Activated effector memory CD4-positive, alpha-beta T cell treated with Interleukin-2 at 50 U/mL for 16 hours (primary cell): ENCODE measurements at places on chromosomes 13 and 19.
A peak's percentile ranks its signal among the peaks of the same experiment; 100 is the strongest.

DNA sequence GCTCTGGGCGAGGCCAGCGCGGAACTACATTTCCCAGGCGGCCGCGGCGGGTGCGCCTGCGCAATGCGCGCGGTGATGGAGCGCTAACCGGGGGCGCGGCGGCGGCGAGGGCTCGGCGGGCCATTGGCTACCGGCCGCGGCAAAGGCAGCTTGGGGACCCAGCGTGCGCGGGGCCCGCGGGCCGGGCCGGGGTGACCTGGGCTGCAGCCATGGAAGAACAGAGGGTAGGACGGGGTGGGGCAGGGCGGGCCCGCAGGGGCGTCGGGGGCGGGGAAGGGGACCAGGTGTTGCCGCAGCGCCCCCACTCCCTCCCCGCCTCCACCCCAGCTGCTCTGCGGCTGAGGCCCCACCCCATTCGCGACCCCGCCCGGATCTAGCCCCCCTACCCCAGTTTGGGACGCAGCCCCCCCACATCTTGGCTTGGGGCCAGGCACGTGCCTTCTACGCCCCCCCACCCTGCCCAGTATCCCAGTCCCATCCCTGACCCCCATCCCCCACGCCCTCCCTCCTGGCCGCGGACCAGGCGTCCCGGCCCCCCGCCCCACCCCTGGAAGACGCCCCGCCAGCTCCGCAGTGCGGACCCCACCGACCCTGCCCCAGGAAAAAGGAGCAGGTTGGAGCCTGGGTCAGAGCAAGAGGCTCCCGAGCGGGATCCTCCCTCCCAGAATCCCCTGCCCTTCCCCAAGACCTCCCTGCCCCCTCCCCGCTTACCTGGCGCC lies at the start of gene FSD1:
Gene FSD1, plus strand, starts transcription at position 61 of the 719 bp plus-strand sequence. Its CDS starts 149 bp downstream, at position 210.
- peak; percentile 20 for DNase-seq

- no peak for DNase-seq
Observed at GRCh38 chr13:39410096-39410901, 192.7 kb downstream of the LHFPL6 start.

GRCh38 chr13:111539791-111540446 lies 219.5 kb downstream of the TEX29 start:
- no peak for DNase-seq

DNA sequence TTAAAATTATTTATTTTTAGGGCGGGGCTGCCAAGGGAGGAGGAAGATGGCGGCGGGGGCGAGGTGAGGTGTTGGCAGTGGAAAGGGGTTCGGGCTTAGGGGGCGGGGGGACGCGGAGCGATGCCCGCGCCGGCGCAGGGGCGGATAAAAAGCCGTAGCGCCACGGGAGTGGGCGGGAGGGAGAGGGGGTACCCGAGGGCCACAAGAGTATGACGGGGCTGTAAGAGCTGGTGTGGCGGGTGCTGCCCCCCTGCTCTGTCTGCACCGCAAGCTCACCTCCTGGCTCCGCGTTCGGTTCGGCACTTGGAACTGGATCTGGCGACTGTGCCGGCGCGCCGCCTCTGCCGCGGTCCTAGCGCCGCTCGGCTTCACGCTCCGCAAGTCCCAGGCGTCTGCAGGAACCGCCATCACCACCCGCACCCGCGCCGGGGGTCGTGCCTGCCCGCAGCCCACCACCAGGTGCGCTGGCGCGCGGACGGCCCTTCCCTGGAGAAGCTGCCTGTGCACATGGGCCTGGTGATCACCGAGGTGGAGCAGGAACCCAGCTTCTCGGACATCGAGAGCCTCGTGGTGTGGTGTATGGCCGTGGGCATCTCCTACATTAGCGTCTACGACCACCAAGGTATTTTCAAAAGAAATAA lies 265.2 kb upstream of the SGCG start:
- DNase-seq: no peak

GRCh38 chr19:29324717-29325116 lies 111.8 kb upstream of the UQCRFS1 start:
- DNase-seq: no peak

GRCh38 chr19:13981988-13982501 lies 24.1 kb downstream of the RFX1 start:
- no peak for DNase-seq

DNA sequence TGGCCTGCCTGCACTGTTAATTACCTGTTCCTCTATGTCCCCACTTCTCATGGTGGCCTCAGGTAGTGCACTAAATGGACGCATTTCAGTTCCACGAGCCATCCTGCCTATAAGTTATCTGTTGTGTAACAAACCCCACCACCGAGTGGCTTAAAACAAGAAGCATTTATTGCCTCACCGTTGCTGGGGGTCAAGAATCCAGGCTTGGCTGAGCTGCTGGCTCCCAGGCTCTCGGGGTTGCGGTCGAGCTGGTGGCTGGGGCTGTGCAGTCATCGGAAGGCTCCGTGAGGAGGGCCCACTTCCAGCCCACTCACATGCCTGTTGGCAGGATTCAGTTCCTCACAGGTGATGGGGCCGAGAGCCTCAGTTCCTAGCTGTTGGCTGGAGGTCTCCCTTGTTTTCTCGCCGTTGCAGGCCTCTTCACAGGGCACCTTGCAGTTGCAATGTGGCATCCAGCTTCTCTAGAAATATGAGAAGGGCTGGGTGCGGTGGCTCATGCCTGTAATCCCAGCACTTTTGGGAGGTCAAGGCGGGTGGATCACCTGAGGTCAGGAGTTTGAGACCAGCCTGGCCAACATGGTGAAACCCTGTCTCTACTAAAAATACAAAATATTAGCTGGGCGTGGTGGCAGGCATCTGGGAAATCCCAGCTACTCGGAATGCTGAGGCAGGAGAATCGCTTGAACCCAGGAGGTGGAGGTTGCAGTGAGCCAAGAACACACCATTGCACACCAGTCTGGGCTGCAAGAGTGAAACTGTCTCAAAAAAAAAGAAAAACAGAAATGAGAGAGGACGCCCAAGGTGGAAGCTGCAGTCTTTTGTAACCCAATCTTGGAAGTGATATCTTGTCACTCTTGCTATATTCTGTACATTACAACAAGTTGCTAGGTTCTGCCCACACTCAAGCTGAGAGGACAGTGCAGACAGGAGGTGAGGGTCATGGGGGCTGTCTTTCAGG lies 6.5 kb upstream of the PTOV1 start:
- no peak for DNase-seq

- no peak for DNase-seq
Observed at GRCh38 chr19:50478901-50479715, 2.5 kb upstream of the GARIN5A start.

DNA sequence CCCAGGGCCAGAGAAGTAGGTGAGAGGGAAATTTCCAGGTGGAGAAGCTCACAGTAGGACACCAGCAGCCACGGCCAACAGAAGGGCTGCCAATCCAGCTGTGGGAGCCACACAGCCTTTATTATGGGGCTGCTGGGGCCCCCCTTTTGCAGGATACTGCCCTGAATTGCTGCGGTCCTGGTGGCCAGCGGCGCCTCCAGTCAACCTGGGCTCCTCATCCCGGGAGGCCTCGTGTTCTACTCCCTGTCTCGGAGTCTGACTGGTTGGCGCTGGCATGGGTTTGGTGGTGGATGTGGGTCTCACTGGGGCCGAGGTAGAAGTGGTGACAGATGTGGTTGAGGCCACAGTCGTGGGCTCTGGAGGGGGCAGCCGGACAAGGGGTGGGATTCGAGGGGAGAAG lies 4.1 kb downstream of the LYPD3 start:
- no peak for DNase-seq

DNA sequence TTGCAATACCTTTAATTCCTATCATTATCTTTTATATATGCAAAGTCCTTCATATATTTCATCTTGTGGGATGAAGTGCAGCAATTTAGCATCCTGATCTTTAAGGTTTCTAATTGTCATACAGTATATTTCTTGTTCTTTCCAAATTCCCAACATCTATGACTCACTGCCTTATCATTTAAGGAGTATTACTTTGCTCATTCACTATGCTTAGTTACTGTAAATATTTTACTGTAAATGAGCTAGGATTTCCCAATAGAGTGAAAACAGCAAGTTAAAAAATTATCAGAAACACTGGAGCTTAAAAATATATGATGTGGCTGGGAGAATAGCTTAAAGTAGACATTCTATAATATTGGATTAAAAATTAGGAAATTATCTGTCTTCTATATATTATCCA lies 69.9 kb downstream of the SLITRK6 start:
- DNase-seq: no peak

DNA sequence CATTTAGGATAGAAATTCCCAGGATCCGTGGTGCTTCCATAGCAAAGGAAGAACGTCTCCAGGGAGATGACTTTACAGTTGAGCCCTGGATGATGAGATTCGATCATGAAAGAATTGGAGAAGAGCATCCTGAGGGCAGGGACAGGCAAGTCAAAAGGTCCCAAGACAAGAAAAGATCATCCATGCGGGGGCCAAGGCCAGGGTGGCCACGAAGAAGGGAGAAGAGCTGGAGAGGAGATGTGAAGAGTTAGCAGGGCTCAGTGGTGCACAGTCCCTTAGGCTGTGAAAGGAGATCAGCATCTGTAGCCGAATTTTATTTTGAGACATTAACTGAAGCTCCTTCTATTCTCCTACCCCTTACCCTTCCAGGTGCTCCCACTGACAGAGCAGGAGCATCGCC lies 28.9 kb downstream of the OR10H4 start:
- no peak for DNase-seq

DNA sequence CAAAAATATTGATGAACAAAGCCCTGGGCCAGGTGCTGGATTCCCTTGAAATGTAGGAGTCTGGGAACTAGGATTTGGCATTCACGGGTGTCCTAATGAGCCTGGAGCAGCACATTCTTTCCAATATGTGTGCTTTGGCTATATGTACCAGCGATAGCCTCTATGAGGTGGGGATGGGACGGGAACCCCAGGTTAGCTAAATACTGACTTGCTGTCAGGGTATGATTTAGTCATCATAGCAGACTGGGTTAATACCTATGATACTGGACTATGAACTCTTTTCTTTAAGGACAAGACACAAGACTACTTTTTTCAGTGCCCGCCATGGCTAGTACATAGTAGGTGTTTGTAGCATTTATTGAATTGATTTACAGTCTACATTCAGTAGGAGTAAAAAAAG lies 152.7 kb downstream of the KCNRG start:
- DNase-seq: no peak

DNA sequence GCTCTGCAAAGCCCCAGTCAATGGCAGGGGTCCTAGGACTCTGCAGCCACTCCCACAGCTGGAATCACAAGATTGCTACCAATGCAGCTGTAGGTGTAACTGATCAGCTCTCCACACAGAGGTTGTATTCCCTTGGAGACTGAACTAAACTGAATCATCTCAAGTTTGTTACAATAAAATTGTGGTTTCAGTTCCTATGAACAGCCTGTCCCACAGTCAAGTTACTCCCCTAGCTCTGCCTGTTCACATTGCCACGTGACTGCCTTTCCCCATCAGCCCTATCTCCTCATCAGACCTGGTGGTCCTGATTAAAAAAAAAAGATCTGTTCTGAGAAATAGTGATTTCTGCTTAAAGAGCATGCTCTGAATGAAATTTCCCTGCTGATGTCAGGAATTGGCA lies 287.9 kb upstream of the NBEA start:
- no peak for DNase-seq

GRCh38 chr19:40920300-40921004 lies 38.4 kb upstream of the CYP2A7 start:
- no peak for DNase-seq

GRCh38 chr13:67235265-67235664 lies 5.1 kb upstream of the PCDH9 start:
- DNase-seq: no peak

DNA sequence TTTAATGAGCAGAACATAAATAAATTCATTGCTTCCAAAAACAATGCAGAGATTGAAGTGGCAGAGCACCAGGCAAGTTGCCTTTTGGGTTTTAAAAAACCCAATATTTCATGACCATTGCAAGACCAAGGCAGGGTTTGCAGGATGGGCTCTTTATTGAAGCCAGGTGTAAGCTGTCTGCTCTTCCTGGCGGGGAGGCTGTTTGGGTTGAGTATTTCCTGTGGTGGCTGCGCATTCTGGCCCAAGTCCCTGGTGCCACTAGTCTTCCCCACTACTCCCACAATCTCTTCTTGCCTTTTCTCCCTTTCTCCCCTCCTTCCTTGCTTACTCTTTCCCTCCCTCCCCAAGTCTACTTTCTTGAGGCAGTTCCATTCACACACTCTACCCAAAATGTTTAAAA lies 116.4 kb downstream of the AKAP11 start:
- no peak for DNase-seq

DNA sequence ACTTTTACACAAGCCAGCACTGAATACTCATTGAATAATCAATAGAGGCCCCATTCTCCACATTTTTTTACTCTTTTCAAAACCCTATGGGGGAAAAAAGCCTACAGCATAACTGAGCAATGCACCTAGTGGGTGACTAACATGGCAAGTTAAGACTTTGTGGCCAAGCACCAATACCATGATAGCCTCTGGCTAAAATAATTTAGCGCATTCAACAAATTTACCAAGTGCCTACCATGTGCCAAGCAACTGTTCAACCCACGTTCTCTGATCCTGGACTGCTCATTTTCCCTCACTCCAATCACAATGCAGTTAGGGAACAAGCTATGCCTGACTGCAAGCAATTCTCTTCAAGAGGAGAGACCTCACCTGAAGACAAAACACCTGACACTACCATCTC lies 3.0 kb downstream of the ANKRD10 start:
- DNase-seq: no peak

DNA sequence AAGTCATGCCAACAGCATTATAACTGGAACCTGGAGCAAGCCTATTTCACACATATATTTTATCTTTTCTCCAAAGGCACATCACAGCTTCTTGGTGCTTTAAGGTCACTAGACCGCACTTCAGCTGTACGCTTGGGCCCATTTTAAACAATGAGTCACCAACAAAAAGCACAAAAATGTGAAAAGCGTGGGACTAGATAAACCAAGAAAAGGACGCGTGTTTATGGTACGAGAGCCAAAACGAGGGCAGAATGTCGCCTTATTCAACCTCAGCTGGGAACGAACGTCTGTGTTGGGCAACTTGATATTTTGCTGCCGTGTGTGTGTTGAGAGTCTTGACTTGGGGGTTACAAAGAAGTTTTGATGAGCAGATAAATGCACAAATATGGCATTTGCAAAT lies 9.2 kb upstream of the EHD2 start:
- DNase-seq: no peak

- no peak for DNase-seq
Observed at GRCh38 chr19:46022431-46023310, at the start of gene PGLYRP1. Gene PGLYRP1 (minus strand): TSS chr19:46023053. CDS start chr19:46023021, 32 bp downstream.

DNA sequence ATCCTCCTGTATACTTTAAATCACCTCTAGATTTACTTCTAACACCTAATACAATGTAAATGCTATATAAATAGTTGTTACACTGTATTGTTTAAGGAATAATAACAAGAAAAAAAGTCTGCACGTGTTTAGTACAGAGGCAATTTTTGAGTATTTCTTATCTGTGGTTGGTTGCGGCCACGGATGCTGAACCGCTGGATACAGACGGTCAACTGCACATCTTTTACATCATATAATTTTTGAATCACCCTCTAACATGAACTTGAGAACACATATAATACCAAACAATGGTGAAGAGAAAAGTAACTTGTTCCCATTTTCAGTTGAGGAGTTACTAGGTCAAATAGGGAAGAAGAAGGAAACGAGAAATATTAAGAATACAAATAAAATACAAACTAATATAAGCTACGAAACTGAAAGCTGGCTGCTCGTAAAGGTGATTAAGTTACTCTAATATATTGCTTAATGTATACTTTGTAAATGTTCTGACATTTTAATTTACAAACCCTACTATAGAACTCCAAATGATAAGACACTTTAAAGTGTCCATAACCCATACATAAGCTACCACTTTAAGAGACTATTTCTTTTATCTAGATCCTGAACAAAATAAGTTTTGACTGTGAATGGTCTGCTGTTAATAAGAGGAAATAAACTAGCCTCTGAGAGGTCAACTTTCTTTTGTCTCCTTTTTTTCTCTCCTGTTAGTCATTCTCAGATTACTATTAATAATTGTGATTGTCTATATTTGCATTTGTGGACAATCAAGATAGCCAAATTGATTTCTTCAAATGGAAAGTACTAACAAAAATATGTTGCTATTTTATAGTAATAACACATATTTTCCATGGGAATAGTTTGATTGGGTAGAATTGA lies 457.4 kb downstream of the DIAPH3 start:
- no peak for DNase-seq
